ENCODE measurements at places on chromosomes 16 and 17.

- no peak for DNase-seq
Observed at GRCh38 chr16:81123092-81123852, 27.1 kb upstream of the GCSH start.

DNA sequence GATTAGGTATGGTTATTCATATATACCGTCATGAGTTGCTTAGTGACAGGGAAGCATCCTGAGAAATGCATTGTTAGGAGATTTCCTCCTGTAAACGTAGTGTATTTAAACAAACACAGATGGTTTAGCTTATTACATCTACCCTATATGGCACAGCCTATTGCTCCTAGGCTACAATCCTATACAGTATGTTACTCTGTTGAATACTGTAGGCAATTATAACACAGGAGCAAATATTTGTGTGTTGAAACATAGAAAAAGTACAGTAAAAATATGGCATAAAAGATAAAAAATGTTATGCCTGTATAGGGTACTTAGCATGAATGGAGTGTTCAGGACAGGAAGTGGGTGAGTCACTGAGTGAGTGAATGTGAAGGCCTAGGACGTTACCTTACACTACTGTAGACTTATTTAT, 157.7 kb downstream of the CDH11 start:
- DNase-seq: no peak

DNA sequence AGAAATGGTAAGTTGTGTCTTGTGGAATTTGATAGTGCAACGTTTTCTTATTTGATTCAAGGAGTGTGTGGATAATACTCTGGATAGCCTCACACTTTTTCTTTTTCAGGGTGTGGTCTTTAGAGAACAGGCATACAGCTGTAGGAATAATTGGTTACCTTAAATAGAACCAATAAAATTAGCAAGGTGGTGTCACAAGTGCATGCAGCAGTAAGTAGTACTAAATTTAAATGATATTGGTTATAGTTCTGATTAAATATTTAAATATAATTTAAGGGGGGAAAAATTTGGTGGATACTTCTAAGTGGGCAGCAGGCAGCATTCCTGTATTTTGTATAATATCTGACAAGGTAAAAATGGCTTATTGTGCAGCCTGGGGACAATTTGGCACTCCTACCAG, 3.7 kb downstream of the HAPSTR1 start:
- no peak for DNase-seq

- DNase-seq: no peak
Observed at GRCh38 chr17:45029758-45030423, 21.5 kb downstream of the DCAKD start.

DNA sequence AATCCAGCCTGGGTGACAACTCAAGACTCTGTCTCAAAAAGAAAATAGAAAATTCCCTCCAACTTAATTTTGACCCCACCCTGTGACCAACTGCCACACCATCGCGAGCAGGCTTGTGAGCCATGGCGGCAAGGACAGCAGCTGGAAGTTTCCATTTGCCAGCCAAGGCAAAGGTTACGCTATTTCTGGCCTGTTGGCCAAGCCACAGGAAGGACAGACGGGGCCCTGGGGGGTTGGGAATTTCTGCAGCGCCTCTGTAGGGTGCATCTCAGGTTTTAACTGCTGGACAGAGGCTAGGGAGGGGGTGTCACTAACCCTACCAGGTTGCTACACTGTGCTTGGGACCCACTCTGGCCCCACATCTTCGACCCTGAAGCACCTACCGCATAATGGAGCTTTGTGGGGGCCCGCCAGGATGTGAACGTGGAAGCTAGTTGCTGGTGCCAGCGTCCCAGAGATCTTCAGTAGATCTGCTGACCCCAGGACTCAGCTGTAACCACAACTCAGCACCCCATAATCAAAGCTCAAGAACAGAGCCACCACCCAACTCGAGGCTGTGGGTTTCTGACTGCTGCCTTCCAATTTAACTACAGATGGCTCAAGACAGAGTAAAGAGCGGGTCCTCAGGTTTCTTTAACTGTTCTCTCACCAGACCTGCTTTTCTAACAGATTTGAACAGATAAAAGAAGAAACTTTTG, 10.9 kb downstream of the KIFC3 start:
- DNase-seq: no peak

DNA sequence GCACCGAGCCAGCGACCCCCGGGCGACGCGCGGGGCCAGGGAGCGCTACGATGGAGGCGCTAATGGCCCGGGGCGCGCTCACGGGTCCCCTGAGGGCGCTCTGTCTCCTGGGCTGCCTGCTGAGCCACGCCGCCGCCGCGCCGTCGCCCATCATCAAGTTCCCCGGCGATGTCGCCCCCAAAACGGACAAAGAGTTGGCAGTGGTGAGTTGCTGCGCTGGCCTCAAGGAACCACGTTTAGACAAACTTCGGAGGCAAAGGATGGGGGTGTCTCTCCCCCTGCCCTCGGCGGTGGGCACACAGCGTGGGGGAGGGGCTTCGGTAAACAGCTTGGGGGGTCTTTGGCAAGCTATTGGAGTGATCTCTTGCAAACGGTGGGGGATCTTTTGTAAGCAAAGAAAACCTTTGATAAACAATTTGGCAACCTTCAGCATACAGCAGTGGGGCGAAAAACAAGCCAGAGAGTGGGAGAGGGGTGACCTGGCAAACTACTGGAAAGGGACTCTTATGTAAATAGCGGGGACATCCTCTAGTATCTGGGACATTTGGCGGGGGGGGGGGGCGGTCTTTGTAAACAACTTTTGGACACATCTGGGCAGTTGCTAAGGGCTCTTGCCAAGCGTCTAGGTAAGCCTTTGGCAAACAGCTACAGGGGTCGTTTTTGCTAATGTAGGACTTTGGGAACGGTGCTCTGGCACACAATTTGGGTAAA, 587 bp downstream of the MMP2 start:
- no peak for DNase-seq

DNA sequence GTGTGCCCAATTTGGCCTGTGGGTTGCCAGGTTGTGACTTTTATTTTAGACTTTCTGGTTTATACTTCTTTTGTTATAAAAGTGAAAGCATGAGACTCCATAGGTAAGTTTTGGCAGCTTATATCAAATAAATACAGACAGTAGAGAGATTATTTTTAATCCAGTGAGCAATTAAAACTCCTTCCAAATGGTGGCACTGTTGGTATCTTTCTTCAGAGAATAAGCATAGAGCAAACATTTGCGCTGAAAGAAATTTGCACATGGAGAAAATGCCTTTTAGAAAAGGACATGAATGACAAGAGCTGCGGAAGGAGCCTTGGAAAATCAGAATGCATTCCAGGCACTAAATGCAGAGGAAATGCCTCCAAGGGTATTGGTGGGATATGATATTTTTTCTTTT, 46.1 kb upstream of the DNAJA2 start:
- peak; percentile 3 for DNase-seq

DNA sequence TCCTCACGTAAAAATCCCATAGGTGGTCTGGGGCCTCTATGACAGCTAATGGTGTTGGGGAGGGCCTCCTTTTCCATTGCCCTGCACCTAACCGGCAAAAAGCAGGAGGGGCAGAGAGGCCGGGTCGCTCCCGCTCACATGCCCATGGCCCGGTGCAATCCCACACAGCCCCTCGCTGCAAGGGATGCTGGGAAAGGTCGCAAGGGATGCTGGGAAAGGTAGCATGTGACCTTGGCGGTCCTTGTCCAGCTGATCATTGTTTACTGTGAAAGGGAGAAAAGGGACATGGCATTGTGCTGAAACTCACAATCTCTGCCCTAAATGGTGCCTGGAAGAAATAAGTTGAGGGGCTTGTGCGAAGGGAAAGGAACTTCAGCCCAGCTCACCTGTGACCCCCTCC, 10.0 kb downstream of the DEF8 start:
- no peak for DNase-seq

- no peak for DNase-seq
Observed at GRCh38 chr16:26905336-26905735, 161.4 kb upstream of the C16orf82 start.

GRCh38 chr16:3993052-3993785, 112.7 kb upstream of the CREBBP start:
- DNase-seq: no peak

GRCh38 chr17:19610879-19611278, 37.7 kb upstream of the ALDH3A2 start:
- no peak for DNase-seq

GRCh38 chr17:73800893-73801292, 156.6 kb upstream of the SDK2 start:
- DNase-seq: no peak

- no peak for DNase-seq
Observed at GRCh38 chr17:56389356-56389755, 204.1 kb upstream of the NOG start.

DNA sequence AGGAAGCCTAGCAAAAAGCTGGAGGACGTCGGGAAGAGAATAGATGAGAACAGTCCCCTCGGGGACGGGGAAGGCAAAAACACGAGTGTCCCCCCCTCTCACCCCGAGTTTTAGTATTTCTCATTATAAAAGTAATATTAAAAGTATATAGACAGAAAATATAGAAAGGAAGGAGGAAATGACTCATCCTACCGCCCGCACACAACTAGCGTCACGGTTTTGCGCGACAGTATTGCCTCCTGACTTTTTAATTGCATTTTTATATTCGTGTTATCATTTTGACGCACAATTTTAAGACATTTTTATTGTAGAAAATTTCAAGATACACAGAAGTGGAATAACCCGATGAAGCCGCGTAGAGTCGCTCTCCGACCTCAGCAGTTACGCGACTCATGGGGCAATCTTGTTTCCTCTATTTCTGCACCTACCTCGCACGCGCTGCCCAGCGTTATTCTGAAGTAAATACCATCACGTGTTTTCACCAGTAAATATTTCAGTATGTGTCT, 652 bp upstream of the SLC25A19 start:
- DNase-seq: peak; percentile 65

DNA sequence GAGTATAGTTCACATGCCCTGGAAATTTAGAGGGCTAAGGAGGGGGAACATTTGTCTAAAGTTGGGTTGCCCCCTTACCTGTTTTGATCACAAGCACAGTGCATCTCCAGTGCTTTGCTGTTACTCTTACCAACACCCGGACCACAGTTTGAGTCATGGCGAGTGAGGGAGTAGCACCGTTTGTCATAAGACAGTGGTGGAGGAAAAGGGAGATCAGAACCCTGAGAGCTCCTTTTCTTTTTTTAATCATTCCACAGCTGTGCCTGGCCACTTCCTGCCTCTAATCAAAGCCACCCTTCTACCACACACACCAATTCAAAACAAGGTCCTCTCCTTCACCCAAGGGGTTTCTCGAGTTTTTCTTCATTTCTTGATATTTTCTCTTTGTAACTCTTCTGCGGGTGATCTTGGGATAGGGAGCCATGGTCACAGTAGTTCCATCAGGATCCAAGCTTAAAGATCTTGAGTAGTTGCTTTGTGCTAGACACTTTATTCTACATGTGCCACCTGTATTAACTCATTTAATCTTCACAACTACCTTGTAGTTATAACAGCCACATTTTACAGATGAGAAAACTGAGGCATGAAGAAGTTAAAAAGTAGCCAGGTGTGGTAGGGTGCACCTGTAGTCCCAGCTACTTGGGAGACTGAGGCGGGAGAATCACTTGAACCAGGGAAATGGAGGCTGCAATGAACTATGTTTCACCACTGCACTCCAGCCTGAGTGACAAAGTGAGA, 5.0 kb upstream of the MYL4 start:
- no peak for DNase-seq
